ENCODE measurements at places on chromosomes 7 and 10. TPM values are rescaled to one million over a fixed set of nuclear protein-coding genes. Genes with fewer than 3 reads are reported as not detected.

The NPTX2 gene
- 0.13 TPM for total RNA-seq

The KNDC1 gene
- 0.16 TPM for total RNA-seq

The NEUROG3 gene
- total RNA-seq, result not detected

The EVX1 gene
- total RNA-seq, result not detected

The COBL gene
- total RNA-seq, result 0.49 TPM

The MRPS24 gene
- total RNA-seq, result 181 TPM

The SLC39A12 gene
- not detected for total RNA-seq

The LRIT2 gene
- not detected for total RNA-seq

The HABP2 gene
- total RNA-seq, result 1.3 TPM

The AQP1 gene
- total RNA-seq, result 10.3 TPM

The VENTX gene
- not detected for total RNA-seq

The ADARB2 gene
- 0.81 TPM for total RNA-seq

The TRIL gene
- total RNA-seq, result 9.9 TPM

The HOXA7 gene
- 16.8 TPM for total RNA-seq

The ADRA2A gene
- under 0.01 TPM for total RNA-seq

The SPDYE9 gene
- not detected for total RNA-seq

The TOMM7 gene
- total RNA-seq, result 94.2 TPM

The TAC1 gene
- total RNA-seq, result not detected

The EFCAB10 gene
- total RNA-seq, result not detected

The IFIT1 gene
- 2.6 TPM for total RNA-seq

The JAZF1 gene
- 4.4 TPM for total RNA-seq

The EN2 gene
- not detected for total RNA-seq

The THSD7A gene
- total RNA-seq, result 1.4 TPM

Measured in mesangial cell (primary cell).